ENCODE measurements at places on chromosomes 3 and 15. TPM values are rescaled to one million over a fixed set of nuclear protein-coding genes. Genes with fewer than 3 reads are reported as not detected.

Gene KIAA1143
- 37.3 TPM for total RNA-seq

Gene CAPN3
- 8.0 TPM for total RNA-seq

Gene SLC12A8
- total RNA-seq, result 2.2 TPM

Gene SAMD7
- not detected for total RNA-seq

Gene VGLL3
- total RNA-seq, result 13.4 TPM

Gene ARL6IP5
- total RNA-seq, result 114 TPM

Gene KBTBD13
- total RNA-seq, result not detected

Gene SYNPR
- not detected for total RNA-seq

Gene GNB5
- total RNA-seq, result 87.9 TPM

Gene TLE3
- total RNA-seq, result 54.6 TPM

Gene IGSF10
- total RNA-seq, result 59.5 TPM

Gene NRG4
- not detected for total RNA-seq

Gene ACKR2
- 1.2 TPM for total RNA-seq

Gene CYP19A1
- total RNA-seq, result 1.3 TPM

Gene SLC28A1
- 0.92 TPM for total RNA-seq

Gene REC114
- total RNA-seq, result not detected

Gene CCR9
- not detected for total RNA-seq

Gene PPIB
- total RNA-seq, result 226 TPM

Gene TTLL13
- total RNA-seq, result not detected

Gene TMEM62
- 14.9 TPM for total RNA-seq

Gene COL8A1
- 15.5 TPM for total RNA-seq

Gene ALDH1L1
- 51.5 TPM for total RNA-seq
